ENCODE measurements at places on chromosomes 7 and 10. TPM values are rescaled to one million over a fixed set of nuclear protein-coding genes. Genes with fewer than 3 reads are reported as not detected.

GSTO2 gene
- 6.3 TPM for total RNA-seq

OPN1SW gene
- not detected for total RNA-seq

CRYGN gene
- total RNA-seq = not detected

RAMP3 gene
- 3.5 TPM for total RNA-seq

VKORC1L1 gene
- total RNA-seq = 20.4 TPM

CNNM1 gene
- 0.20 TPM for total RNA-seq

EIF4EBP2 gene
- 36.0 TPM for total RNA-seq

PDK4 gene
- 34.8 TPM for total RNA-seq

COL26A1 gene
- total RNA-seq = 3.5 TPM

CCM2 gene
- 19.7 TPM for total RNA-seq

OGDHL gene
- 0.89 TPM for total RNA-seq

TACR2 gene
- 0.10 TPM for total RNA-seq

CCDC172 gene
- not detected for total RNA-seq

HECW1 gene
- 1.8 TPM for total RNA-seq

CCDC146 gene
- 18.2 TPM for total RNA-seq

ATRNL1 gene
- total RNA-seq = 24.4 TPM

PLA2G12B gene
- total RNA-seq = not detected

SORCS3 gene
- 0.39 TPM for total RNA-seq

CALD1 gene
- 196 TPM for total RNA-seq

CCL24 gene
- 1.2 TPM for total RNA-seq

ANLN gene
- total RNA-seq = 25.6 TPM

PLCE1 gene
- total RNA-seq = 8.6 TPM

FEZF1 gene
- not detected for total RNA-seq

OR2A1 gene
- total RNA-seq = 0.20 TPM

COPG2 gene
- total RNA-seq = 31.8 TPM

NAT16 gene
- not detected for total RNA-seq

OR6B1 gene
- not detected for total RNA-seq

HOXA9 gene
- 9.6 TPM for total RNA-seq

RGR gene
- 1.7 TPM for total RNA-seq

C7orf33 gene
- total RNA-seq = not detected

SEMA3A gene
- total RNA-seq = 26.9 TPM

COL1A2 gene
- total RNA-seq = 8,355 TPM

FFAR4 gene
- 1.6 TPM for total RNA-seq

Data from skin of body (tissue), 3 donors.